Urothelium cell line (cell line): ENCODE measurements at places on chromosomes 5 and 9.
A peak's percentile ranks its signal among the peaks of the same experiment; 100 is the strongest.

DNA sequence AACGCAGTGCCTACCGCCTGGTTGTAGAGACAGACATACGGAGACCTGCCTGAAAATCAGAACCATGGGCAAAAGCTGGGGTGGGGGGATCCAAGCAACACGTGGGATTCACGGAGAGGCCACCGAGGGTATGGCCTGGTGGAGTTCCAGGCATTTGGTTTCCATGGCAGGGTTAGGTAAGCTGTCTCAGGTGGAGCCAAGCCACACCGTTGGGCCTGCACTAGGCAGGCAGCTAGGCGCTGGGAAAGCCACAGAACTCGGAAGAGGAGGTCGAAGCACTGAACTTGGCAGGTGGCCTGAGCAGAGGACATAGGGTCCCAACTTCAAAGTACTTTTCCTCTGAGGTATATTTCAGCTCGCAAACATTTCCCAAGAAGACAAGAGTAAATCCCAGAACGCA is 111.6 kb downstream of the ISL1 start:
- DNase-seq = no peak

DNA sequence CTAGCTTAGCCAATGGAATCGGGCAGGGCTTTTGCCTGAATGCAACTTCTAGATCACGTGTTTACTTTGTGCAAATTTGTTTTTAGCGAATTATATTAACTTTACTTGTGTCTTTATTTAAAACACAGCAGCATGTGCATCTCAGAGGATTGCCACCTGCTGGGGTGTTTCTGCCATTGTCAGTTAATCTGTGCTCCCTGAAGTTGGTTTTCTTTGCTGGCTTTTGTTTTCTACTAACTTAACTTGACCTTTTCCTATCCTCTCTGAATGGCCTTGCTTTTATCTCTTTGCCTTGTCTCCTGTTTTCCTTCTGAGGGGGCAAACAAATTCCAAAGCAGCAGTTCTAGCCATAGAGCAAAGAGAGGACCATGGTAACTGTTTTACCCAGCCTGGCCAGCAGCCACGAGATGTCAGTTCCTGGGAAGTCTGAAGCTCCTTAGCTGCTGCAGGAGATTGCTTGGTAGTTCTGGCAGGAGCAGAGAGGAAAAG is 67.6 kb downstream of the ARHGEF28 start:
- no peak for DNase-seq

- DNase-seq = peak; percentile 81
Observed at GRCh38 chr5:141849415-141850243, 28.6 kb downstream of the PCDH1 start.

DNA sequence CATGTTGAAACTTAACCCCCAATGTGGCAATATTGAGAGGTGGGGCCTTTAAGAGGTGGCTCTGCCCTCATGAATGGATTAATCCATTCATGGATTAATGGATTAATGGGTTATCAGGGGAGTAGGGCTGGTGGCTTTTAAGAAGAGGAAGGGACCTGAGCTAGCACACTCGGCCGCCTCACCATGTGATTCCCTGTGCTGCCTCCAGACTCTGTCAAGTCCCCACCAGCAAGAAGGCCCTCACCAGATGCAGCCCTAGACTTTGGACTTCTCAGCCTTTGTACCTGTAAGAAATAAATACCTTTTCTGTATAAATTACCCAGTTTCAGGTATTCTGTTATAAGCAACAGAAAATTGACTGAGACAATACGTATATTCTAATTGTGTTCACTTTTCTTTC is 272.2 kb upstream of the DMRT1 start:
- no peak for DNase-seq

- DNase-seq = no peak
Observed at GRCh38 chr5:6611334-6612256, 21.2 kb downstream of the NSUN2 start.

DNA sequence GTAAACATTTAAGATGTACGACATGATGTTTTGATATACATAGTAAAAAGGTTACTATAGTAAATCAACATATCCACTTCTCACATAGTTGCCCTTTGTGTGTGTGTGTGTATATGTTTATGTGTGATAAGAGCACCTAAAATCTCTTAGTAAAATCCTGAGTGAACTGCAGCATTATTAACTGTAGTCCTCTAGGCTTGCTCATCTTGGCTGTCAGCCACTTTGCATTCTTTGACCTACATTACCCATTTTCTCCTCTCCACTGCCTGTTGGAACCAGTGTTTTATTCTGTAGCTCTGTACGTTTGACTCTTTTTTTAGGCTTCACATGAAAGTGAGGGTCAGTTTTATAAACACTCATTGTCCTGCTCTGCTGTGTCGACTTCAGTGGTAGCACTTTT is 24.4 kb downstream of the C5orf22 start:
- no peak for DNase-seq

- peak; percentile 63 for DNase-seq
Observed at GRCh38 chr5:111830333-111830732, 73.3 kb upstream of the NREP start.

DNA sequence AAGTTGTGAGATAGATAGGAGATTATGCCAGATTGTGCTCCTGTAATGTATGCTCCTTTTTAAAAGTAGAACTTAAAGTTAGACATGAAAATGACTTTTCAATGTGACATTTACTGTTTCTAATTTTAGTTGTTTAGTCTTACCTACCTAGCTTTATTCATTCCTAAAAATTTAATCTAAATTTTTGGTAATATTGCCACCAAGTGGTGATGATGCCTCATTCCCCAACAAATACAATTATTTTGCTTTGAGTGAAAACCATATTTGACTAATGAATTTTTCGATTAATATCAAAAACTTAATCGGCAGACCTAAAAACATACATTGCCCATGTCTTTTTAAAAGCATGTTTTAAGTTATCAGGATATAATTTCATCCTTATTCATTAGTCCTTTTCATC is 25.6 kb downstream of the PPWD1 start:
- DNase-seq = no peak

GRCh38 chr5:140408750-140409241 is 7.2 kb downstream of the ANKHD1 start:
- DNase-seq = no peak

DNA sequence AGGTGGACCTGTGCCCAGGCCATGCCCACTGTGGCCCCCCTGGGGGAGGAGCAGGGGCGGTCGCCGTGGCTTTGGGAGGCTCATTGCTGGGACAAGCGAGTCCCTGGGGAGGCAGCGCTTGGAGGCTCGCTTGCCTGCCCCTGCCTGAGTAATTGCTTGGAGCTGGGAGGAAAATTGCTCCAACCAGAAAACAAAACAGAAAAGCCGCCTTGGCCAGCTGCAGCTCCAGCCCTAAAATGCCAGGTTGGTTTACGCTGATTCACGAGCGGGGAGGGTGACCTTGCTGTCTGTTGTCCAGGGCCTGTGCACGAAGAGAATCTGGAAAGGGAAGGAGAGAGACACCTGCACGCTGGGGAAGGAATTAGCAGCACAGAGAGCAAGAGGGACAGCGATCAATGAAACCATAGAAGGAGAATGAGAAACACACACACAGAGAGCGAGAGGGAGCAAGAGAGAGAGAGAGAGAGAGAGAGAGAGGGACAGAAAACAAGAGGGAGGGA is 25.3 kb downstream of the NTNG2 start:
- no peak for DNase-seq

GRCh38 chr9:103713631-103714030 is 380.5 kb upstream of the SMC2 start:
- DNase-seq = no peak

DNA sequence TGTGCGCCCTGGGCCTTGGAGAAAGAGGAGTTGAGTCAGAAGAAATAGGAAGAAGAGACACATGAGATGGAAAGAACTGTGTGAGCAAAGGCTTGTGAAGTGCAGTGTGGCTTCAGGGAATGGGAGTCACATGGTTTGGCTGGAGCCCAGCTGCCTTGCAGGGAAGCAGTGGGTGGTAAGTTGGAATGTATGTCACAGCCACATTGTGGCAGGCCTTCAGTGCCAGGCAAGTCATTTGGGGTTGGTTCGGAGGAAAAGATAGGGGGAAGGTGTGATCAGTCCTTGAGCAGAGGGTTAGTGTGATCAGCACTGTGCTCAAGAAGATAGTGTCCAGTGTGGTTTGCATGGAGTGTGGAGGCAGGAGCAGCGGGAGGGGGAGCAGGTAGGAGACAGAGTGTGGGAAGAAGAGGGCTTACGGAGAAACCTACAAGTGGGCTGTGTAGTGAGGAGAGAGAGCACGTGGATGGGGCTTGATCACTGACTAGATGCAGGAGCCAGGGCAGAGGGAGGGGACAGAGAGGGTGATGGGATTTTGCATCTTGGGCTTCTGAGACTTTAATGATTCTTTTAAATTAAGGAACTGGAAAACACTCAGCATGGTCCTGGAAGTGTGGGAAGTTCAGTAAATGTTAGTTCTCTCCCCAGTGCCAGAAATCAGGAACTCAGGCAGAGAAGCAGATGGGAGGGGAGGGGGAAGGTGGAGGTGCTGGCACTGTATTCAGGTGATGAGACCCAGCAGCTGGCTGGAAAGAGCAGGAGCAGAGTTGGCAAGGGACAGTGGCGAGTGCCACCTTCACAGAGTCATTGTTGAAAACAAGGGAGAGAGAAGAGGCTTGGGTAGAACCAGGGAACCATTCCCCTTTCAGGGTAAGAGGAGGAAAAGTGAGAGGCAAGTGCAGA is 46.6 kb downstream of the ARHGAP26 start:
- DNase-seq = peak; percentile 58

- no peak for DNase-seq
Observed at GRCh38 chr5:42813533-42813932, 1.8 kb upstream of the SELENOP start.

DNA sequence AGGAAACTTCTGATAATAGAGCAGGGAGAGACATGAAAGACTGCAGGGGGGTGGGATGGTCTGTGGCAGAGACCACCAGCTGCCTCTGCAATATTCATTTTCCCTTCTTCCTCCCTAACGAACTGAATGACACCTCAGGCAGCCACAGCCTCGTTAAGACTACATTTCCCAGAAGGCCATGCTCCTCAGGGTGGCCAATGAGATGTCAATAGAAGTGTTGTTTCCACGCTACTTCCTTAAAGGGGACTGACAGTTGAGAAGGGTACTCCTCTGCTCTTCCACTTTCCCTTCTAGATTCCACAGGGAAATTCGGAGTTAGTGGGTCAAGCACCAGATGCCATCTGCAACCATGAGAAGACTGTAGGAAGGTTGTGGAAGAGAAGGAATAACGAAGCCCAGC is 52.0 kb upstream of the DAPK1 start:
- DNase-seq = peak; percentile 55

GRCh38 chr5:112106878-112107277 is 312.2 kb downstream of the EPB41L4A start:
- DNase-seq = no peak

DNA sequence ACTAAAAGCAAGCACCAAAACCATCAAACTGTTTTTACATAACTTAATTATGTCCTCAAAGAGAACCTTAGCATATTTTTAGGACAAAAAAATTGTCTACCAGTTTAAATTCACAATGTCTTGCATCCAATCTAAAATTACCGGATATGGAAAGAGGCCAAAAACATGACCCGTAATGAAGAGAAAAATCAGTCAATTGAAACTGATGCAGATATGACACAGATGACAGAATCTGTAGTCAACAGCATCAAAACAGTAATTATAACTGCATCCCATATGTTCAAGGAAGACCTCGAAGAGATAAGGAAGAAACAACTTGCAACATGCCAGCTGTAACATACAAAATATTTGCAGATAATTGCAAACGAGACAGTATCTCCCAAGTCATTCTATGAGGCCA is 473.2 kb downstream of the SEMA5A start:
- no peak for DNase-seq

DNA sequence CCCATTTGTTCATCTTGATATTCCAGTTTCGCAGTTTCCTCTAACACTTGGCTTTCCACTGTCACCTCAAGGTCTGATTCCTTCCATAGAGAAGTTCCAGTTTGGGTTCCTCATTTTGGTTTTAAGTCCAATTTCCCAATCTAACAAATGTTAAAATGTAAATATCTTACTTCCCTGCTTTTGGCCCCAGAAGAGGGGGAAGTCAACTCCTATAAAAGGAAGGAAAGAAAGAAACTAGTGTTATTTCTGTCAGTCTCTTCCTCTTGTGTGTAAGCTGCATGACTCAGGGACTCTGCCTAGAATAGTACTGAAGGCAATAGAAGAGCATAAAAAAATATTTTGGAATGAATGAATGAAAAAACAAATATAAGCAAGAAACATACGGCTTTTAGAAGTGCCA is 127.5 kb upstream of the CCNG1 start:
- DNase-seq = no peak

- DNase-seq = no peak
Observed at GRCh38 chr5:137095597-137095996, 403.5 kb downstream of the SPOCK1 start.

DNA sequence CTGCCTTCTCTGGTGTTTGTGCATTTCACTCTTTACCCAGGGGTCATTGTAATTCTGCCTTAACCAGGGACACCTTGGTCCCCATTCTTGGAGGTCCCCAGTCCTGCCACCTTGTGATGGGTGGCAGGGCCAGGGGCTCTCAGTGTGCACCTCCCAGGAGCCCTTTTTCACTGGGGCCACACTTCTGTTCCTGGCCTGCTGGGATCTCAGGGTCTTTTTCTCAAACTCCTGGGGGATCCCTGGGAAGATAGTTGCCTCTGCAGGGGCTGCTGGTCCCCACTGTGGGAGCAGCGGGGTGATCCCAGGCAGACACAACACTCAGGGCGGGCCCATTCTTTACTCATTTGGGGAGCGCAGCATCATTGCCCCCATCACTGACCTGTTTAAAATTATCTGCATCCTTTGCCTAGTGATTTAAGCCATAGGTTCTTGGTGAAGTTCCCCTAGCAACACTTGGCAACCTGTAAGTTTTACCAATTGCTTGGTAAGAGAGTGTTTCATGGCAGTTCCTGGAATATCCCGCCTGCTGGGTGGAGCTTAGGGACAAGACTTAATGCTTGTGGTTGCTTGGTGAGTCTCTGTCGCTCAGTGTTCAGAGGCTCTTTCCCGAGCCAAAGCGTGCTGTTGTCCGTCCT is 15.7 kb downstream of the PHF2 start:
- DNase-seq = no peak

DNA sequence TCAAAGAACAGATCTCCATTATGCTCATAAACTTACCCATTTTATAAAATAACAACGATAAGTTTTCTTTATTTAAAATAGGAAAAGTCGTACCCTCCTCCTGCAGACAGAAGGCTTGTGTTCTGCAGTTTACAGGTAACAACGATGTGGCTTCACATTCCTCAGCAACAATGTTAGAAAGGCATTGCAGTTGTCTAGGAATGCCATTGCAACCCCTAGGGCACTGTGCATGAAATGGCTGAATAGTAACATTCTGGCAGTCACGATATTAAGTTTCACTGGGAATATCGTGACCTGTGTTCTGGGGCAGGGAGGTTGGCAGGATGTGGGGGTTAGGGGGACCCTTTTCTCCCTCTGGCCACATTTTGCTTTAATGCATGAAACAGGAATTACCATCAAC is 331.9 kb downstream of the DEPDC1B start:
- DNase-seq = no peak
